ENCODE measurements at places on chromosomes 16 and 17. TPM values are rescaled to one million over a fixed set of nuclear protein-coding genes. Genes with fewer than 3 reads are reported as not detected.

Gene SPATA22
- total RNA-seq: not detected

Gene MT3
- not detected for total RNA-seq

Gene KRT34
- total RNA-seq: 0.80 TPM

Gene PAQR4
- total RNA-seq: 47.9 TPM

Gene HEATR3
- total RNA-seq: 24.5 TPM

Gene KRT32
- not detected for total RNA-seq

Gene CNOT1
- total RNA-seq: 153 TPM

Gene MGAT5B
- 13.1 TPM for total RNA-seq

Gene OXLD1
- total RNA-seq: 66.8 TPM

Gene ELMO3
- 3.0 TPM for total RNA-seq

Gene TADA2A
- 28.8 TPM for total RNA-seq

Gene SLC2A4
- 0.03 TPM for total RNA-seq

Gene KRTAP9-8
- total RNA-seq: not detected

Gene METTL22
- 17.0 TPM for total RNA-seq

Gene SHISA6
- not detected for total RNA-seq

Gene CES1
- 4.8 TPM for total RNA-seq

Gene PRKAR1A
- total RNA-seq: 125 TPM

Gene NR1D1
- 1.8 TPM for total RNA-seq

Gene PYY
- total RNA-seq: not detected

Gene BLMH
- total RNA-seq: 53.8 TPM

Gene PRAC2
- not detected for total RNA-seq

Gene TRPV2
- total RNA-seq: 105 TPM

Gene NKD1
- 0.37 TPM for total RNA-seq

Gene CD300H
- not detected for total RNA-seq

Gene ABCC11
- total RNA-seq: 0.40 TPM

Gene PPP1R27
- total RNA-seq: not detected

Gene MYH11
- total RNA-seq: 0.03 TPM

Gene C16orf96
- not detected for total RNA-seq

Gene C1QL1
- total RNA-seq: 3.6 TPM

Gene CDH1
- not detected for total RNA-seq

Gene COQ9
- 82.4 TPM for total RNA-seq

Gene HP
- not detected for total RNA-seq

Gene KIF18B
- 15.9 TPM for total RNA-seq

Gene CCL14
- not detected for total RNA-seq

Gene ITGA2B
- total RNA-seq: not detected

Gene RHBDL3
- 0.03 TPM for total RNA-seq

Gene ABCA9
- not detected for total RNA-seq

Gene MAPT
- total RNA-seq: 0.10 TPM

Gene HOXB3
- total RNA-seq: 4.2 TPM

Gene CPHXL2
- not detected for total RNA-seq

Gene SP2
- 1.6 TPM for total RNA-seq

Gene PRCD
- total RNA-seq: 1.5 TPM

Gene CA7
- not detected for total RNA-seq
